ENCODE measurements at places on chromosomes 13 and 19.

- DNase-seq = no peak
Observed at GRCh38 chr19:51480590-51480989, 2.3 kb downstream of the CEACAM18 start.

GRCh38 chr19:4844348-4845179 lies 13.1 kb upstream of the TICAM1 start:
- no peak for DNase-seq

DNA sequence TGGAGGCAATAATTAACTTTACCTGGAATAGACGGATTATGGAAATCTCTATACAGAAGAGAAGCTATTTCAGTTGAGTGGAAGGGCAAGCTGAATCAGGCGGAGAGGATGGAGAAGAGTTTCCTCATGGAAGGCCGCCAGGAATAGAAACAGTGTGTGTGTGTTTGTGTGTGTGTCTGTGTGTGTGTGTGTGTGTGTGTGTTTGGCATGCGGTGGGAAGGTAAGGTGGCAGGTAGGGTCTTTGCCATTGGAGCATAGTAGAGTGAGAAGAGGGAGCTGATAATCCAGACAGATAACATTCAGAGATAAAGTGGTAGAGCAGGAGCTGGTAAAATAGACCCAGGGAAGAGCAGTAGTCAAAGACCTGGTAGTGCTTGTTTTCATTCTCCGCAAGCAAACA lies 9.2 kb upstream of the HS6ST3 start:
- no peak for DNase-seq

GRCh38 chr13:78620936-78621470 lies 17.7 kb upstream of the POU4F1 start:
- DNase-seq = no peak

- no peak for DNase-seq
Observed at GRCh38 chr13:88144580-88144979, 473.4 kb downstream of the SLITRK5 start.

DNA sequence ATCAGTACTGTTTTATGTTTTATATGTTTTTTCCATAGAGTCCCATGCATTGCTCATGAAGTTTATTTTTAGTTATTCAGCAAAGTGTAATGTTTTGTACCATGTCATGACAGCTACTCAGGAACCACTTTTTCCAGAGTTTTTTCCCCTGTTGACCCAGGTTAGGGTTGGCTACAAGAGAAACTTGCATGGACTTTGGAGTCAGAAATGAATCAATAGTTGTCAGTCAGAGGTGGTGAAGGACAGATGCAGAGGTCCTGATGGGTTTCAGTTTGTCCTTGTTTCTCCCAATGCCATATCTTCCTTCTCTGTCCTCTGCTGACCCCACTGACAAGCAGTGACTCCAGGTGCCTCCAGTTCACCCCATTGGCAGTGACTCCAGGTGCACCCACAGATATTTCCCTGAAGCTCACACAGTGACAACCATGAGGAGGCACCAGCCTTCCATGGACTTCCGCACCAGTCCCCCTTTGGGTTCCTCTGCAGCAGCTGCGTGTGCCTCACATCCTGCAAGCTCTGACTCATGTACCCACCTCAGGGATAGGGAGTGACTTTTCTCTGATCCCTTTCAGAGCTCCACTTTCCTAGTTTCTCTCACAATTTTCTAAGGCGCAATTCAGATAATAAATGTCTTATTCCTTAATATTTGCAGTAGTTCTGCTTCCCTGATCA lies 92.1 kb downstream of the AKAP11 start:
- no peak for DNase-seq

DNA sequence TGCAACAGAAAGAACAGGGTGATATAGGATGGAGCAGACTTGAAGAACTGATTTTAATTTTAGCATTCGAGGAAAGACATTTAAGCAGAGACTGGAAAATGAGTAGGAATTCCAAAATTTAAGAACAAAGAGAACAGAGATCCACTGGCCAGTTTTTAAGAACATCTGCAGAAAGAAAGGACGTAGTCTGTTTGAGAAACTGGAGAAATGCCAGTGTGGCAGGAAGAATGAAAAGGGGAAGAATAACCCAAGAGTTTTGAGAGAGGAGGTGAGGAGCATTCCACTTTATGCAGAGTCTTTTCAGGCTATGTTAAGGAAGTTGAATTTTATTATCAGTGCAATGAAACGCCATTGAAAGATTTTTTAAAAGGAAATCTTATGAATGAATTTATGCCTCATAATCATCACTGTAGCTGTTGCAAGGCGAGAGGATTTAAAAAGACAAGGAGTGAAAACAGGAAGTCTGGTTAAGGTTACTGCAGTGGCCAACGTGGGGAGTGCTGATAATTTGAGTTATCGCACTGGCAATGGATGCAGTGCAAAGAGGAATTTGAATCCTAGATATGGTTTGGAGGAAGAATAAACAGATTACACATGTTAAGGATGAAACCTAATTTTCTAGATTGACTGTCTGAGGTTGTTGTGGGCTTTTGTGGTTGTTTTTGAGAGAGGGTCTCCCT lies 253.8 kb downstream of the DACH1 start:
- DNase-seq = no peak

DNA sequence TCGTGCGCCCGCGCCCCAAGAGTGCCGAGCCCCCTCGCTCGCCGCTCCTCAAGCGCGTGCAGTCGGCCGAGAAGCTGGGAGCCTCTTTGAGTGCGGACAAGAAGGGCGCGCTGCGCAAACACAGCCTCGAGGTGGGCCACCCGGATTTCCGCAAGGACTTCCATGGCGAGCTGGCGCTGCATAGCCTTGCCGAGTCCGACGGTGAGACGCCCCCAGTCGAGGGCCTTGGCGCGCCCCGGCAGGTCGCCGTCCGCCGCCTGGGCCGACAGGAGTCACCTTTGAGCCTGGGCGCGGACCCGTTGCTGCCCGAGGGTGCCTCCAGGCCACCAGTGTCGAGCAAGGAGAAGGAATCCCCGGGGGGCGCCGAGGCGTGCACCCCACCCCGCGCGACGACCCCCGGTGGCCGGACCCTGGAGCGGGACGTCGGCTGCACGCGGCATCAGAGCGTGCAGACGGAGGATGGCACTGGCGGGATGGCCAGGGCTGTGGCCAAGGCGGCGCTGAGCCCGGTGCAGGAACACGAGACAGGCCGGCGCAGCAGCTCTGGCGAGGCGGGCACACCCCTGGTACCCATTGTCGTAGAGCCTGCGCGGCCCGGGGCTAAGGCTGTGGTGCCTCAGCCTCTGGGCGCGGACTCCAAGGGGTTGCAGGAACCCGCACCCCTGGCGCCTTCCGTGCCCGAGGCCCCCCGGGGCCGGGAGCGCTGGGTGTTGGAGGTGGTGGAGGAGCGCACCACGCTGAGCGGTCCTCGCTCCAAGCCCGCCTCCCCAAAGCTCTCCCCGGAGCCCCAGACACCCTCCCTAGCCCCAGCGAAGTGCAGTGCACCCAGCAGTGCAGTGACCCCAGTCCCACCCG lies 7.1 kb downstream of the DNASE2 start:
- no peak for DNase-seq

- no peak for DNase-seq
Observed at GRCh38 chr13:36174923-36175322, 39.4 kb downstream of the SOHLH2 start.

- no peak for DNase-seq
Observed at GRCh38 chr13:109998684-109999533, 212.5 kb upstream of the IRS2 start.

DNA sequence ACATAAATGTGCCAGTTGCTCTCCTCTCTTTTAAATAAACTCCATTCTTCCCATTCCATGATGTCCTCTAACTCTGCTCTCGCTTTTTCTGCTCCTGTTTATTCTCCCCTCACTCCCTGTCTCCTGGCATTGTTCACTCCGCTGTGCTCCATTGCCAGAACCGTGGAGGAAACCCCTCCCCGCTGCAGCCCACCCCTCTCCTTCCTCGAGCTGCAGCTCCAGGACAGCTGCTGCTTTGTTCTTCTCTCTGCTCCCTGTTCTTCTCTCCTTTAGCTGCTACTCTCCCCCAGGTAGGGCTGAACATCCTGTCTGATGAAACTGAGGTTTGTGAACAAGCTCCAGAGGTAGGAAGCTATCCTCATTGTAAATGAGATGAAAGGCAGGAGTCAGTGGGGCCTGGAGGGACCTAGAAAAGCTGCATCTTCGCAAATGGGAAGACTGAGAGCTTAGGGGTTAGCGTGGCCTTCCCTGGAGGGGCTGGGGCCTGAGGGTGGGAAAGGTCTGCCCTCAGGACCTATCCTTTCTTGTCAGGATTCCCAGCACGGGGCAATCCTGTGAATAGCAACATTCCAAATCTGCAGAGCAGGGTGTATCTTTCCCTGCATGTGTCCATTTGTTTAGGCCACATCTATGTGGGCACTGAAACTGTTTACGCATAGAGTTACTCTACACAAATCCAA lies 243.7 kb downstream of the DNAJC15 start:
- DNase-seq = no peak

DNA sequence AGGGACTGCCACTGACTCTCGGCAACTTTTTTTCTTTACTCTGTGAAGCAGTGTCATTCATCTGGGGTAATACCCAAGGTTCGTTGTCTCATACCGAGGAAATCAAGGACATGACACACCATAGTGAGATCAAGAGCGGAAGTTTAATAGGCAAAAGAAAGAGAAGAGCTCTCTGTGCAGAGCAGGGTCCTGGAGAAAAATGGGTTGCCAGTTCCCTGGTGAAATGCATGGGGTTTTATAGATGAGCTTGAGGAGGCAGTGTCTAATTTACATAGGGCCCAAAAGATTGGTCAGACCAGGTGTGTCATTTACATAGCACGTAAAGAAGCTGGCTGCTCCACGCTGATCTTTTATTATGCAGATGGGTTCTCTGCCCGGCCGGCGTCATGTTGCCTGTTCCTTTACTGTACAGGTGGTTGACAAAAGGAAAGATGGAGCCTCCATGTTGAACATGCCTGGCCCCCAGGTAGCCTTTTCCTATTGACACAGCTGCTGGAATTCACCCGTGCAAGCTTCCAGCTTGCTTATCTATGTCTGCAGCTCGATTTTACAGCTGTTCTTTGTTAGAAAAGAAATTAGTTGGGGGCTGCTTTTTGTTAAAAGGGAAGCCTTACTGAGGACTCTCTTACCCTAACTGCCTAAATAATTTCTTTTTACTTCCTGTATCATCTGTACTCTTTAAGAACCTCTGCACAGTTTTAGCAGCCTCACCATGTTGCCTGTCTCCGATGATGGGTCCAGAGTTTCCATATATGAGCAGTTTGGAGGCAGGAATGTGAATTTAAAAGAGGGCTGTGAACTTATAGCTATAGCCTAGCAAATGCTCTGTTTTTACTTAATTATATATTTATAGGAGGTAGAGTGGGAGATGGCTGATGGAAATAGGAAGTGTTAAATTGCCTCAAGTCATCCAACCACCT lies 98.0 kb upstream of the DIAPH3 start:
- DNase-seq = no peak

- no peak for DNase-seq
Observed at GRCh38 chr19:33472226-33472625, 49.4 kb downstream of the PEPD start.

GRCh38 chr19:30106417-30107095 lies 164.5 kb downstream of the URI1 start:
- no peak for DNase-seq

DNA sequence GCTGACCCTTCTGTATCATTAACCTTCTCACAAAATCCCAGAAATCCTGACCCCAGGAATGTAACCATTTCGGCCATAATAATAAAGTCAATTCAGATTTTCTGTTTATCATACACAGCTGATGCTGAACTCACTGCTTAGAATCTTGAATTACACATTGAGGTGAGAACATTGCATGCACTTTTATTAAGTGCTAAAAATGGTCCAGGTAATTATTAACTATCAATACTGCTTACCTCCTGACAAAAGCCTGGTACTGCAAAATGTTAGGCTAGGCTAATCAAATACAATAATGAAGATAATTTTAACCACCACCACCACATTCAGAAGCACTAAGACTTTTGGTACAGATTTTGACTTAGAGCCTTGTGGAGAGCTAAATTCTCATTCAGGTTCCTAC lies 36.1 kb downstream of the KLF12 start:
- DNase-seq = no peak

- DNase-seq = no peak
Observed at GRCh38 chr19:5690955-5691821, 1.1 kb downstream of the RPL36 start.

DNA sequence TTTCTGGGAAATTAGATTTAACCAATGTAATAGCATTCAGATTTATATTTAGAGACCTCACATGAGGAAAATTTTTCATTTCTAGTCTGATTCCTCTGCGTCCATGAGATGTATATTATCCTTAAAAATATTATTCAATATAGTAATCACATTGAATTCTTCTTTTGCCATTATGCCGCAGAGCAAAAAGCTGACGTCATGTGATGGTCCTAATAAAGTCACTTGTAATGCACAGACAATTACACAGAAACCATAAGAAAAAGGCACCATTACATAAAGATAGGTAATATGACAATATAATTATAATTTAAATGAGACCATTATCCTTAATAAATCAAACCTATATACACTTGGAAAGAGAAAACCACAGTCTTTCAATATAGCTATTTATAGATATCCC lies 1021.5 kb downstream of the PCDH9 start:
- no peak for DNase-seq

DNA sequence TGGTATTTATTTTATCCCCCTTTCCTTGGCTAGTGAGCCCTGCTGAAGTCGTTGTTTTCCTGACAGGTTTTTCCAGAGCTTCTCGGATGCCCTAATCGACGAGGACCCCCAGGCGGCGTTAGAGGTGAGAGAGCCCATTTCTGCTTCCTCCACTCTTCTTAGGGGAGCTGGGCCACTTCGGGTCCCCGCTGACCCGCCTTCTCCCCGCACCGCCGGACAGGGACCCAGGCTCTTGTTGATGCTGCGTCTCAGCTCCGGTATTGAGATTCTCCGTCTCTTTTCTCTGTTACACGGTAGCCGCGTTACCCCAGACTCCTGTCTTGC lies 306 bp downstream of the SUGT1 start:
- no peak for DNase-seq

DNA sequence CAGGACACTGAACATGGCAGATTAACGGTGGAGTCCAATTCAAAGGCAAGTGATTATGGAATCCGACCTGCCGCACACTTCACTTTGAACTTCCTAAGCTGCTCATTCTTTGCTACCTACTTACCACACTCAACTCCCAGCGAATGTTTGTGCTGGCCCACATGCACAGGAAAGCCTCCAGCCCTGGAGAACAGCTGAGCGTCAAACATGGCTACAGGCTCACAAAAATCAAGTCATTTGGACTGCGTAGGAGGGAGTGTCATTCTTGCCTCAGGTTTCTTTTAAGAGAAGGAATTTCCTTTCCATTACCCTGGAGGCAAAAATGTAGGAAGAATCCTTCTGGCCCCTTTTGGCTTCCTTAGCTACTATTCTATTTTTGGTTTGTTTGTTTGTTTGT lies 41.3 kb upstream of the IPO5 start:
- no peak for DNase-seq

- no peak for DNase-seq
Observed at GRCh38 chr13:55000844-55001243, 1972.2 kb downstream of the OLFM4 start.

DNA sequence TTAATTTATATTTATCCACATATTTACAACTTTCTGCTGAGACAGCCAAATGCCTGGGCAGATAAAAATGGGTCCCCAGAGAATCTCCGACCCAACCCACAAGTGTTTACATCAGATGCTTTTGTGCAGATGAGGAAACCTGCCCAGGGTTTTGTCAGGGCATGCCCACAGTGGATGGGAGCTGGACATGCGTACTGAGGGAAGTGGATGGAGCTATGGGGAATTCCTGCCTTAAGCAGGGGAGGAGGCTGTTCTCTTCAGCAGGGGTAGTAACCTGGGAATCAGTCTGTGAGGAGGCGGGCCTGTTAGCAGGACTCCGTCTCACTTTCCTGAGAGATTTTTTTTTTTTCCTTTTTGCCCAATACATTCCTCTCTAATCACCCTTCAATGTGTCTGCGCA lies 122.9 kb downstream of the RFC3 start:
- DNase-seq = no peak
